ENCODE measurements at places on chromosomes 12 and 14.

- no peak overlapping the region for H3K4me3 ChIP-seq
- H3K27ac ChIP-seq: no peak overlapping the region
- no peaks in the 10 kb centered on the region for H3K27me3 ChIP-seq
- no peak for DNase-seq
- no peaks in the 10 kb centered on the region for H3K4me1 ChIP-seq
Measured at GRCh38 chr14:65810322-65810721, 397.8 kb downstream of the FUT8 start.

DNA sequence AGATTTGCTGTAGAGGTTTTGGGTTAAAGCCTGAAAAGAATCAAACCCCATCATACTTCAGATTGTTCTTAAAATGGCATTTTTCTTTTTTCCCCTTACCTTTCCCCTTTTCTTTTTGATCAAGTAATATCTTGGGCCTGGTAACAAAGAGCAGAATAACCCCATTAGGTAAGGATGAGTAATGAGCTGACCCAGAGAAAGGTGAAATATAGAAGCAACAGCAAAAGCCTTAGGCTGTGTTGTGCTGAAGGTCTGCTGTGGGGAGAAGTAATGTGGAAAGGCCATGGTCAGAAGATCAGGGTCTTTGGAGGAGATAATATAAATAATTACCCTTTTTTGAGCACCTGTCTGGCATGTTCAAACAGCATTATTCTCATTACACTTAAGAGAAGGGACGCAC lies 42.3 kb downstream of the MIA2 start:
- no peak overlapping the region for H3K27ac ChIP-seq
- H3K27me3 ChIP-seq: no peaks in the 10 kb centered on the region
- H3K4me3 ChIP-seq: no peak overlapping the region
- H3K36me3 ChIP-seq: no peaks in the 10 kb centered on the region
- peaks cover 3% of the 10 kb centered on the region for H3K4me1 ChIP-seq

- H3K36me3 ChIP-seq: no peaks in the 10 kb centered on the region
- no peak overlapping the region for H3K27ac ChIP-seq
- H3K4me1 ChIP-seq: no peaks in the 10 kb centered on the region
- no peak overlapping the region for H3K4me3 ChIP-seq
- no peak for DNase-seq
Measured at GRCh38 chr14:38646391-38646790, 390.5 kb upstream of the CLEC14A start.

GRCh38 chr14:36300337-36300736 lies 20.1 kb downstream of the MBIP start:
- H3K36me3 ChIP-seq: peaks cover 94% of the 10 kb centered on the region
- H3K4me3 ChIP-seq: no peak overlapping the region
- H3K27ac ChIP-seq: no peak overlapping the region
- H3K4me1 ChIP-seq: no peaks in the 10 kb centered on the region

DNA sequence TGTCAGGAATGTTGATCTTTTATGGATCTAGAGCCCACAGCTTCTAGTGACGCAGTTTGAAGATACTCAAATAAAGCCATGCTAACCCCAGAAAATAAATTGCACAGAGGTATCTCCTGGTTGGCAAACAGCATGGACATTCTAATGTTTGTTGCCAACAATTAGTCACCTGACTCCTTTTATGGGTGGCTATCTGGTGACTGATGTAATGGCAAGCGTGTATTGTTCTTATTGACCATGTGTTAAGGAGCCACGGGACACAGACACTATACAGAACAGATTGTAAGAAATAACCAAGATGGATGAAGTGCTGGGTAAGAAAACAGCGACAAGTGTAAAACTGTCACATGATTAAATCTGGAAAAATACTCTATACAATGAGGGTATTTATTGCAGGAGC lies 401.3 kb upstream of the PDE3A start:
- no peaks in the 10 kb centered on the region for H3K27me3 ChIP-seq
- no peak overlapping the region for H3K4me3 ChIP-seq
- DNase-seq: no peak
- no peak overlapping the region for H3K27ac ChIP-seq
- H3K36me3 ChIP-seq: no peaks in the 10 kb centered on the region

- no peaks in the 10 kb centered on the region for H3K4me1 ChIP-seq
- H3K27me3 ChIP-seq: no peaks in the 10 kb centered on the region
- no peaks in the 10 kb centered on the region for H3K36me3 ChIP-seq
- no peak overlapping the region for H3K4me3 ChIP-seq
- peak overlapping the region; percentile 47 for H3K27ac ChIP-seq
Measured at GRCh38 chr12:99910342-99910741, 74.4 kb downstream of the ANKS1B start.

DNA sequence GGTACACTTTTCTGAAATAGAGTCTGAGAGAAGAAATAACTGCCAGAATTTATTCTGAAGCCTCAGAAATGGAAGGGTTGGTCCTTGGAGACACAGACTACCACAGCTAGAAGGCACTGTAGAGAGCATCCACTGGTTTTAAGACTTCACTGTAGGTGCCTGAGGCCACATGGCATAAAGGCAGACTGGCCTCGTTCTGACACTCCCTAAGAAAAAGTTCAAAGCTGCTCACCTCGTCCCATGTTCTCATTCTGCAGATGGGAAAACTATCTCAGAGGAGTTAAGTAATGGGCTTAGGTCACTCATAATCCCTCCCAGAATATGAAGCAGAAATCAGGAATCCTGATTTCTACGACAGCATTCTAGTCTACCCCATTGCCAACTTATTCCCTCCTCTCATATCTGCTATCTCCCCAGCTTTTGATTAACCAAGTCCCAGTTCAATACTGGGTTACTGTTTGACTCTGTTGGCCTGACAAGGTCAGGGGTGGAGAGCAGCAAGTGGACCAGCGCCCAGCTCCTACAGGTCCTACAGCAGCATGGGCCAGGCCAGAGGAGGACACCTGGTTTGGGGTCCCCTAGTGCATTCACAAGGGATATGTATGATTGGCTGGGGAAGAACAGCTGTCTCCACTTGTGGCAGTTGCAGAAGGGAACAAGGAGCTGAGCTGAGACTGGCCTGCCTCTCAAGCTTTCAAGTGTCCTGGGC lies 3.7 kb downstream of the ITGA5 start:
- H3K4me1 ChIP-seq: peaks cover 98% of the 10 kb centered on the region
- peak overlapping the region; percentile 95 for H3K27ac ChIP-seq
- no peak for DNase-seq
- peaks cover 18% of the 10 kb centered on the region for H3K36me3 ChIP-seq

- H3K36me3 ChIP-seq: no peaks in the 10 kb centered on the region
- H3K4me3 ChIP-seq: no peak overlapping the region
- no peaks in the 10 kb centered on the region for H3K27me3 ChIP-seq
- H3K27ac ChIP-seq: no peak overlapping the region
Measured at GRCh38 chr12:15592934-15593333, 196.3 kb downstream of the EPS8 start.
